Ovary (tissue), 10 donors: ENCODE measurements at places on chromosomes 7 and 10. TPM values are rescaled to one million over a fixed set of nuclear protein-coding genes. Genes with fewer than 3 reads are reported as not detected.

- DNase-seq: peak; percentile 60
Measured at GRCh38 chr10:49080071-49080470, 35.3 kb downstream of the VSTM4 start.

Gene SLC26A5
- not detected for total RNA-seq

Gene WASHC2C
- 28.1 TPM for total RNA-seq

Gene DPP6
- 2.7 TPM for total RNA-seq

Gene BMPER
- 2.9 TPM for total RNA-seq

Gene FIS1
- total RNA-seq: 178 TPM
